Stimulated activated CD8-positive, alpha-beta memory T cell treated with anti-CD3 and anti-CD28 coated beads, Interleukin-7, amount 100 ng/mL, for 24 hours (primary cell): ENCODE measurements at places on chromosomes 4 and X.

DNA sequence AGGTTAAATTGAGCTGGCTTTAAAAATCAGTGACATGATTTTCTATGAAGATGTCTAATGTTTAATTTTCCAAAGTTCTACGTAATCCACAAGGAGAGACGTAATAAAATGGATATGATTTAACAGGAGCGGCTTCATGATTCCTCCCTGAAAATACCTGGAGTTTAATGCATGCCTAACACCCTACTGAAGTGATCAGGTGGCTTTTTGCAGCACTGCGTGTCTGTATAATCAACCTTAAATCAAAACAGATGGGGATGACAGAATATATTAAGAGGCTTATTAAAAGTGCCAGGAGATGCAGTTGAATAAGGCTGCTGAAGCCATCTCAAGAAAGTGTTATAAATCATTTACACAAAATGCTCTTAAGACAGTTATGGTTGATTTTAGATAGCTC lies 112.4 kb upstream of the TLR3 start:
- no peak for DNase-seq

DNA sequence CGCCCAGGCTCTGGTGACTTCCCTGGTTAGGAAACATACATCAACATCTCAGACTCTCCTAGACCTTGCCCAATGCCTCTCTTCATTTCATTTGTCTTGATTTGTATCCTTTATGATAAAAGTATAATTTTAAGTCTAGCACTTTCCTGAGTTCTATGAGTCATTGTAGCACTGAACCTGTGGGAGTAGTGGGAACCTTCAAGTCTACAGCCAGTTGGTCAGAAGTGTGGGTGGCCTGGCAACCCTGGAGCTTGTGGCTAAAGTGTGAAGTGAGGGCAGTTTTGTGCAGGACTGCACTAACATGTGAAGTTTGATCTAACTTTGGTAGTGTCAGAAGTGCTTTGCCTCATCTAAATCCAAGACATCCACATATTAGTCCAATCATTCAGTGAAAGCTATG lies 259.3 kb upstream of the IGFBP7 start:
- DNase-seq: no peak

DNA sequence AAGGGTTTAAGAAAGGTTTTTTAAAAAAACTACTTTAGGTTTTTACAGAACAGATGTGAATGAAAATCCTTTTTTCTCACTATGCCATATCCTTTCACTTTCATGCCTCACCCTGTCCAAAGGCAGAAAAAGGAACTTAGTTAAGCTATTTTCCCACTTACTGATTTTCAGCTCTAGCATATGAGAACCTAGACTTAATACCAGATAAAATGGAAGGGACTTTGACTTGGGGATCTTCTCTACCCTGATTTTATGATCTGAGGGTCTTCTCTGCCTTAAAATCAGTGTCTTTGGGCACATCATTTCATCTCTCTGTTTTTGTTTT lies 42.4 kb downstream of the FNIP2 start:
- no peak for DNase-seq

- DNase-seq: no peak
These were observed 71.0 kb downstream of the AFF1 start for GRCh38 chr4:87005690-87006425.

DNA sequence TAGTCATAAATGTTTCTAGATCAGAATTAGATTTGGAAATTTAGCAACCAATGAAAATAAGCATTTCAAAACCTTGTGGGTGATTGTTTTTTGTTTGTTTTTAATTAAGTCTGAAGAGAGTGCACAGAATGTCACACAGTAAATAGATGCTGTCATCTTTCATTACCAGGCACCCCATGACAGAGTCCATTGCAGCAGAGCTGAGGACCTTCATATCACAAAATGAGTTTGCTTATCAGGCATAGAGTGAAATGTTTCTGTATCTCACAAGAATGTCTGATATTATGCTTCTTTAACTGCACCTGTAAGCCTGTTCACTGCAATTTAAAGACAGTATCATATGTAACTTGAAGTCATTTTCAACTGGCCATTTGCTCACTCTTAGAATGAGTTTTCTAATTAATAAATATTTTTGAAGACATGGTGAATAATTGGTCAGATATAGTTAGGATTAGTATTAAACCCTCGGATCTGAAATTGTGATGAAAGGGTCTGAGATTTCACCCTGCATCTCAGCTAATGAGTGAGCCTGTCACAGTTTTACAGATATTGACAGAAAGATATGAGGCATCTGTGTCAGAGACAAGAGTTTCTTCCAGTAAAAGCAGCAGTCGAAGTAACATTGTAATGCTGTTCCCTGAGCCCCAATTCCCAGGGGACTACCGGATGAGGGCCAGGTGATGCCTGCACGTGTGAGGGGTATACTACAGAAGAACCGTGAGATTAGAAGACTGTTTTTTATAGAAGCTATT lies 416.4 kb downstream of the CCSER1 start:
- DNase-seq: no peak

DNA sequence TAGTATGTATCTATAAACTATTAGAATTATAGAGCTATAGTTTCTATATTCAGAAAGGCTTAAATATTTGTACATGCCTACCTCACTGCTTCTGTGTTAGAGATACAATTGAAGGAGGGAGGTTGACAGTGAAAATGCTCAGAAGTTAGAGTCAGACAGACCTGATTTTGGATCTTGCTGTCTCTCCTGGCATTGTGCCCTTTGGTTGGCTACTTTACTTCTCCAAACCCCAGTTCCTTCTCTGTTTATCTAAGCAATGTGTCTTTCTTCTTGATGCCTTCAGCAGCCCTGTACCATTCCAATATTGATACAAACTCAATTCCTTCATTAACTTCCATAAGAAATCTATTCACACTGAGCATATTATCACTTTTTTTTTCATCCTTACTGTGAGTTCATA lies 28.7 kb downstream of the CCNG2 start:
- no peak for DNase-seq

GRCh38 chrX:110691446-110691845 lies 104.2 kb downstream of the CHRDL1 start:
- DNase-seq: no peak

- DNase-seq: no peak
These were observed 172.1 kb downstream of the OPHN1 start for GRCh38 chrX:68261060-68261672.

DNA sequence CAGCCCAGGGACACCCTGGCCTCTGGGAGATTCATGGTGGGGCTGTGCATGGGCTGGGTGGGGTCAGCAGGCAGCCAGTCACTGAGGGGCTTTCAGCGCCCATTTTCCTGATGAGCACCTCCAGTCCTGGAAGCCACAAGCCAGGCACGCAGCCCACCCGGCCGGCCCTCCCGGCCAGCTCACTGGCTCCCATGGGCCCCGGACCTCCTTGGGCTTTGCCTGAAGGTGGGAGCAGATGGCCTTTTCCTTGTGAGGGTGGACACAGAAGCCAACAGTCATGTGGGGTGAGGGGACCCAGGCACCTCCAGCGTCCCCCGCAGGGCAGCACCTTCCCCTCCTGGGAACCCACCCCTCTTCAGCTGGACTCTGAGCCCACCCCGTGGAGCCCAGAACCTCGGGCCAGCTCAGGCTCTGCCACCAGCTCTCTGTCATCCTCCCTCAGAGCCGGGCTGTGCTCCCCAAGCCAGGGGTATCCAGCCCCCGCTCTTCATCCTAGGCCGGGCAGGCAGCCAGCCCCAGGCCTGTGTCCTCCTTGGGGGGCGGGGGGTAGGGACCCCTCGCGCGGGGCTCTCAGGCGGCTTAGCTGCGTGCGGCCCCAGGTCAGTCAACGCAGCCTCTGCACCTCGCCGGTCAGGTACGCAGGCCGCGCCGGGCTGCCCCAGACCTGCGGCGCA lies 798 bp upstream of the FGFR3 start:
- no peak for DNase-seq

DNA sequence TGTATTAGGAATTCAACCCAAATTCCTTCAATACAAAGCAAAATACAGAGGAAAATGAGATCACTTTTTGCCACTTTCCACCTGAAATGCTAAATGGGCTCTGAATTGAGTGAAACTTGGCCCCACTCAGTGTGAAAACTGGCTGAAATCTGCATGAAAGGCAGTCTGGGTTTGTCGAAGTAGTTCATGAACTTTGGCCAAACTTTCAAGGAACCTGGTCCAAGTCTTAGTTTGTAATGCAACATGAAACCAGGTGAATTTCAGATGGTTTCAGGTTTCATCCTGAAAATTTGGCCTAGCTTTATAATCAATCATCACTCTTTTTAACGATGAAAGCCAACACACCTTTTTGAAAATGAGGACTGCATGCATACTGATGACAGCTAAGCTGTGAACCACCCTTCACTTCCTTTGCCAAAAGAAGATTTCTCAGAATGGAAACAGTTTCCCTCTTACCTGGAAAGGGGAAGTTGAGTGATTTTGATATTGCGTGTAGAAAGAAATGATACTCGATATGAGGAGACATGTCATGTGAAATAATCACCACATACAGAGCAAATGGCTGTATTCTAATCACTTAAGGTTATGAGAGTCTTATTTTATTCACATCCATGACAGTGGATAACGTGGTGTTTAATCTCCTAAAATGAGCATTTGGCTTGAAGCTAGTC lies 209.9 kb upstream of the ETNPPL start:
- no peak for DNase-seq

DNA sequence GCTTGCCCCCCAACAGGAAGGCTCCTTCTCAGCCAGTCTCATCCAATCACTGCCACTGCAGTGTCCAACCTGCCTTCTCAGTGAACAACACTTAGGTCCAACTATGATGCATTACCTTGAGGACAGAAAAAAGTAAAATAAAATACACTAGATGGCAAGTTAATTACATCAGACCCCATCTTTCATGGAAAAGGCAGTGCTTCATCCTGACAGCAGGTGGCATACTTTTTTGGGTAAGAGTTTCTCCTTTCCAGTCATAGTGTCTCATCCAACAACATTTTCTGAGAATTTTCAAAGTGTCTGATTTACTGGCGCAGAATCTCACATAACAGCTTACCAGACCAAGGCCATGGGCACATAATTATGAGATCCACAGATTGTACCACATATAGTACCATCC lies 1742.8 kb downstream of the PCDH7 start:
- no peak for DNase-seq

DNA sequence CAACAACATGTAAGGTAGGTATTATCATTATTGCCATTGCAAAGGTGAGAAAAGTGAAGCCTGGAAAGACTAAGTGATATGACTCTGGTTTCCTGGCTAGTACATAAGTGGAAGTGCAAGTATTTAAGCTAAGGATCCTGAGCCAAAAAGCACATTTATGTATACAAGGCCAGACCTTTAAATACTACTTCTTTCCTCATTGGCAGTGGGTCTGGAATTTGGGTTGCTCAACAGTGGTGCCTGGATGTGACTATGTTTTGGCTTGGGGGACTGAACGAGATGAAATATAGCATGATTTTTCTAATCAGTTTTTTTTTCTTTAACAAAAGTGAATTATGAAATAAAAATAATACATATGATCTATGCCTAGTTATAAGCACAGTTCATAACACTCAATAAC lies 7.4 kb upstream of the FGF13 start:
- DNase-seq: no peak

GRCh38 chr4:26362745-26363439 lies 42.1 kb downstream of the RBPJ start:
- no peak for DNase-seq

DNA sequence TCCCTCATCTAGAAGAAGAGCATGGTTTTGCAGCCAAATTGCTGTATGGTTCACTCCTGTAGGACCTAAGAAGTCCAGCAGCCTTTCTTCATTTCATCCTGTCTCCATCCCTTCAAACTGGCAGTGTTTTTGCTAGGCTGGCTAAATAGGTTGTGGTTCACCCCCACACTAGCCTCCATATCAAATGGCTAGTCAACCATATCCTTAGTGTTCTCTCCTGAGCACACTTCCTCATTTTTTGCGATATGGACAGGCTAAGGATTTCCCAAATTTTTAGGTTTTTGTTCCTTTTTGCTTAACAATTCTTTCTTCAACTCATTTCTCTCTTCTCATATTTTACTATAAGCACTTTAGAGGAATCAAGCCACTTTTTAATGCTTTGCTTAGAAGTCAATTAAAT lies 98.8 kb upstream of the NOCT start:
- DNase-seq: no peak

GRCh38 chr4:101218346-101218745 lies 129.0 kb downstream of the PPP3CA start:
- no peak for DNase-seq

GRCh38 chrX:15016051-15016450 lies 142.8 kb downstream of the MOSPD2 start:
- no peak for DNase-seq

- DNase-seq: no peak
These were observed 77.3 kb upstream of the LIMCH1 start for GRCh38 chr4:41460641-41461040.

GRCh38 chr4:12787261-12787660 lies 696.9 kb downstream of the RAB28 start:
- no peak for DNase-seq

DNA sequence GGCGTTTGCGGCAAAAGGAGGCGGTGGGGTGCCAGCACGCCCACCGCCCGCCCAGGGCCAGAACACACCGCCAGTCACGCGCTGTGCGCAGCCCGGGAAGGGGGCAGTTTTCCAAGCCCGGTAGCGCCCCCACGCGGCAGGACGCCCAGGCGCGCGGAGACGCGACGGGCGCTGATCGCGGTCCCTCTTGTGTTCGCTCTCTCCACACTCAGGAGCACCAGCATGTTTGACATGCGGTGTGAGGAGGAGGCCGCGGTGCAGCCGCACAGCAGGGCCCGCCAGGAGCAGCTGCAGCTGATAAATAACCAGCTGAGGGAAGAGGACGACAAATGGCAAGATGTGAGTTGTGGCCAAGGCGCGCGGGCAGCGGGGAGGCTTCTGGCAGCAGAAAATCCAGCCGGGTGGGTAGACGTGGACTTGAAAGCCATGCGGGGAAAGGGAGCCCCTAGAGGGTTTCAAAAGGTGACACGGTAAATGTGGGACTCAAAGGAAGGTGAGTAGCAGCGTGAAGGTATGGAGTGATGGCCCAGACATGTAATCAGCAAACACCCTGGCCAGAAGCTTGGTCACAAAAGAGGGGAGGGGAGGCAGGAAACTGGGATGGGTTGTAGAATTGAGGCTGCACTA lies 104.1 kb downstream of the PHOX2B start:
- DNase-seq: no peak

- DNase-seq: no peak
These were observed 27.2 kb downstream of the AASDH start for GRCh38 chr4:56360071-56360470.

GRCh38 chrX:118074196-118074595 lies 42.4 kb downstream of the KLHL13 start:
- DNase-seq: no peak

DNA sequence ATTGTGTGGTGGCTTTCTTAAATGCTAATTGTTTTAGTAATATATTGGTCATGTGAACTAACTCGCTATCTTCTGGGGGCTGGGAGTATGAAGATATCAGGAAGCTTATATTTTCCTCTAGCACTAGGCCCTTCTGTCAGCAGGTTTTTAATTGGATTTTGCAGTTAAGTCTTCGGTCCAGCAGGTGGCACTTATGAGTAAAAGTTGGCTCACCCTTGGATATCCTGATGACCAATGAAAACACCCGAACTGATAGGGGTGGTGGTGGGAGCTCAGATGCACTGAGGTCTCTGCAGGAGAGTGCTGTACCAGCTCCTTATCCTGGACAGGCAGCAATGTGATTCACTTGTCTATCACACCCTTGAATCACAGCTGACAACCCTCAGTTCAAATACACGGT lies 1365.8 kb upstream of the DIAPH2 start:
- no peak for DNase-seq
